ENCODE measurements at places on chromosomes 11 and 22. TPM values are rescaled to one million over a fixed set of nuclear protein-coding genes. Genes with fewer than 3 reads are reported as not detected.

The ROBO4 gene
- total RNA-seq: 0.56 TPM

The SPTBN2 gene
- total RNA-seq: 0.18 TPM

The OR8G1 gene
- not detected for total RNA-seq

The VWCE gene
- under 0.01 TPM for total RNA-seq

The PNPLA5 gene
- total RNA-seq: 0.18 TPM

The C11orf68 gene
- 19.4 TPM for total RNA-seq

The TRIM3 gene
- 14.2 TPM for total RNA-seq

The MS4A4E gene
- total RNA-seq: not detected

The TKFC gene
- 8.9 TPM for total RNA-seq

The OR52H1 gene
- 0.28 TPM for total RNA-seq

The MMP1 gene
- 245 TPM for total RNA-seq

The MS4A7 gene
- total RNA-seq: not detected

The ZP1 gene
- 0.28 TPM for total RNA-seq

The LRRC55 gene
- not detected for total RNA-seq

The SCGB1C1 gene
- not detected for total RNA-seq

The RAC2 gene
- 10.0 TPM for total RNA-seq

The NRIP3 gene
- 43.6 TPM for total RNA-seq

The PATE2 gene
- not detected for total RNA-seq

The UPK3A gene
- not detected for total RNA-seq

The OR52E8 gene
- not detected for total RNA-seq

The RFPL2 gene
- not detected for total RNA-seq

The LRRC10B gene
- not detected for total RNA-seq

The P2RX3 gene
- total RNA-seq: not detected

The YPEL4 gene
- under 0.01 TPM for total RNA-seq

The ALG8 gene
- 53.0 TPM for total RNA-seq

The MLC1 gene
- total RNA-seq: not detected

The GAL3ST3 gene
- total RNA-seq: not detected

The OR2AG2 gene
- 0.28 TPM for total RNA-seq

The THAP7 gene
- 14.2 TPM for total RNA-seq

The MRPL17 gene
- 70.3 TPM for total RNA-seq

The PRG3 gene
- not detected for total RNA-seq
